ENCODE measurements at places on chromosomes 3 and 15.

- DNase-seq = no peak
Observed at GRCh38 chr3:133991637-133992036, 38.1 kb downstream of the SLCO2A1 start.

DNA sequence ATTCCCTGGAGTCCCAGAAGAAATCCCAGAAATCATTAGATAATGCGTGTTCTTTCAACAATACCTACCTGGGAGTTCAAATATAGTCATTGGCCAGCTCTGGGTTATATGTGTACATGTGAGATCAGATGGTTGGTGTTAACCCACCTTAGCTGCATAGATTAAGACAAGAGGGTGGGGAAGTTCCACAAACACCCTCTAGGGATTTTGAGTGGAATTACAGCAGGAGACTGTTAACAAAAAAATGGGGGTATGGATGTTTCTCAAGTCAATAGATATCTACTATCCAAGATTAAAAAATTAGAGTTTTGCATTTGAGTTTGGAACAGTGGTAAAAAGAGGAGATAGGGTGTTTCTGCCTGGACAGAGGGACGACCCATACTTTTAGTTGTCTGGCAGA lies 282.5 kb upstream of the CNTN3 start:
- DNase-seq = peak; percentile 4

DNA sequence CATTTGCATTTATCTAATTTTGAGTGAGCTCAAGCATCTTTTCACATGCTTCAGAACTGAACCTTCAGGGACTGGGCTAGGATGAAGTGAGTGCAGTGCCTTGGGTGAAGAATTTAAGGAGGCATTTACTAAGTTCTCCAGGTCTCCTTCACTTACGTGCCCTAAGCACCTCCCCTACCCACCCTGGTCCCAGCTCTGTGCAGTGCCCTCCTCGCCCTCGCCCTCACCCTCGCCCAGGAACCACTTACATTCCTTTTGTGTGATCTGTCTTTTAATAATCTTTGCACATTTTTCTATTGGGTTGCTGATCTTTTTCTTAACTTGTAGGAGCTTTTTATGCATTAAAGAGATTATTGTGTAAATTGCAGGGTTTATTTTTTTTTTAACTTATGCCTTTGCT lies 322.6 kb downstream of the THSD4 start:
- DNase-seq = no peak

DNA sequence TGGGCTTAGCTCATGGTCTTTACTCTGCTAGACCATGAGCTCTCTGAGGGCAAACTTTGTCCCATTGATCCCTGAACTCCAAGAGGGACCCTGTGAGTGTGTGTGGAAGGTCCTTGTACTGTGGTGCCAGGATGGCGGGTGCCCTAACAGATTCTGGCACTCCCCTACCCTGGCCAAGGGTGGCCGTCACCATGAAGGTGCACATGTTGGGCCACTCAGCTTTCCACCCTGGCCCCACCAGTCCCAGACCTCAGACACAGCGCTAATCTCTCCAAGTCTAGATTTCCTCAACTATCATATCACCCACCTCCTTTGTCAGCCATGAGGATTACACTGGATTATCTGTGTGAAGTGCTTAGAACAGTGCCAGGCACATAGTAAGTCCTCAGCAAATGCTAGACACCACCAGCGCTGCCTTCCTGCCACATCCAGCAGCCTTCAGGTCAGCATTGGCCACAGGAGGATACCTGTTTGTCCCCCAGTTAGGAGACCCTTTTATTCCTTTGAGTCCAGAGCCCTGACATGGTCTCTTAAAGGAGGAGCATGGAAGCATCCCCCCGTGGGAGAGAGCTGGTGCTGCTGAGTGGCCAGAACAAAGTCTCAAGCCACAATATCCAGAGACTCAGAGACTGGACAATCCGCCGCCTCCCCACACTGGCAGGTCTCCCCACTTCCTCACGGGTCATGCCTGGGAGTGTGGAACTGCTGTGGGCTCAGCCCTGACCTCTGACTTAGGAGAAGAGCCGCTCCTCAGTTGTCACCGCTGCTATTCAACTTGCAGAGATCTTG lies 44.5 kb upstream of the SLCO2A1 start:
- no peak for DNase-seq

DNA sequence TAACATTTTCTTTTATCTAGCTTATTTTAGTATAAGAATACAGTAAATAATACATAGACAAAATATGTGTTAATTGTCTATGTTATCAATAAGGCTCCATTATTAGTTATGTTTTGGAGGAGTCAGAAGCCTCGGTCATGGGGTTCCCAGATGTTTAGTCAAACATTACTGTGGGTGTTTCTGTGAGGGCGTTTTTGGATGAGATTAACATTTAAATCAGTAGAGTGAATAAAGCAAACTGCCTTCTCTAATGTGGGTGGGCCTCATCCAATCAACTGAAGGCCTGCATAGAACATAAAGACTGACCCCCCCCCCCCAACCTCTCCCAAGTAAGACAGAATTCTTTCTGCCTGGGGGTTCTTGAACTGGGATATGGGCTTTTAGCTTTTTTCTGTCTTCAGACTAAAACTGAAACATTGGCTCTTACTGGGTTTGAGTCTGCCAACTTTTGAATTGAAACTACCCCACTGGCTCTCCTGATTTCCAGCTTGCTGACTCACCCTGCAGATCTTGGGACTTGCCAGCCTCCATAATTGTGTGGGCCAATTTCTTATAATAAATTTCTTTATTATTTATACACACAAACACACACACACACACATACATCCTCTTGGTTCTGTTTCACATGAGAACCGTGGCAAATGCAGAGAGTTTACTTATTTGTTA lies 192.0 kb downstream of the TPRG1 start:
- no peak for DNase-seq

- DNase-seq = peak; percentile 48
Observed at GRCh38 chr15:70722266-70723121, 40.9 kb downstream of the UACA start.

- peak; percentile 81 for DNase-seq
Observed at GRCh38 chr3:158731938-158732855, at the start of gene RARRES1. Gene RARRES1, minus strand, starts transcription at chr3:158732457. Its CDS starts 42 bp downstream, at chr3:158732415.

DNA sequence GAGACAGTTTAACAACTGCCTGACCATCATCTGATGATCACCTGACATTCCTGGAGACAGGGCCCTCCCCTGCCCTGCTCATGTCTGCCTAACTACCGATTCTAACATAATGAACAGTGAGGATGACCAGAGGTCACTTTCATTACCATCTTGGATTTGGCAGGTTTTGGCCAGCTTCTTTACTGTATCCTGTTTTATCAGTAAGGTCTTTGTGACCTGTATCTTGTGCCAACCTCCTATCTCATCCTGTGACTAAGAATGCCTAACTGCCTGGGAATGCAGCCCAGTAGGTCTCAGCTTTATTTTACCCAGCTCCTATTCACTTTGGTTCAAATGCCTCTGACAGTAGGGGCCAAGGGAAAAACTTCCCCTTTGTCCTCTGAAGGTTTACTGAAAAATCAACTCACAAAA lies 40.2 kb downstream of the METTL6 start:
- no peak for DNase-seq

Data from neural progenitor cell (in vitro differentiated cells).